ENCODE measurements at places on chromosomes 7 and 10.

DNA sequence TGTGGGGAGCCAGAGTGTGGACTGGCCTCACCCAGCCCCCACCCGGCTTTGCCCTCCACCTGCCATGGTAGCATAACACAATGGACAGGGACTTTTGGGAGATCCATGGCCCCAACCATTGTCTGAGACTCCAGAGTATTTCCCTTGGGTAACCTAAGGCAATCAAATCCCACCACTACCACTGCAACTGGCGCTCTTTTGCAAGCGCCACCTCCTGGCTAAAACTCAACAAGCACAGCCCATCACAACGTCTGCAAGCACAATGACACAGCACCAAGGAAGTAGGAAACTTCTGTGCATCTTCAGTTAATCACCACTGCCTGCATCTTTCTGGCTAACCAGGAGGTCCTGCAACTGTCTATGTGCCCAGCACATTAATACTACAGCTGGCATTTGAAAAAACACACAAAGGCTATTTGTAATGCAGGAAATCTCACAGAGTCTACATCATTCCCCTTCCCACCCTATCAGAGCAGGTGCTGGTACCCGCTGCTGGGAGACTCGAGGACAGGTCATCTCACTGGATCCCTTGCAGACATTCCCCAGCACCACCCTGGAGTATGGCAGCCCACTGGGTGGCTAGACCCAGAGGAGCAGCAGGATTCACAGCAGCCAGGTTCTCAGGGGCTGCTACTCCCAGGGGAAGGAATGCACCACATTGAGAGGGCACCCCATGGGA is 27.7 kb downstream of the ANKRD26 start:
- no peak overlapping the region for H3K27ac ChIP-seq
- DNase-seq: no peak
- H3K27me3 ChIP-seq: no peaks in the 10 kb centered on the region
- H3K4me1 ChIP-seq: no peaks in the 10 kb centered on the region

- no peak overlapping the region for H3K4me3 ChIP-seq
- no peaks in the 10 kb centered on the region for H3K36me3 ChIP-seq
- no peak overlapping the region for H3K27ac ChIP-seq
- H3K27me3 ChIP-seq: no peaks in the 10 kb centered on the region
These were observed 126.5 kb upstream of the VKORC1L1 start for GRCh38 chr7:65746398-65746669.

GRCh38 chr7:138932427-138932826 is 48.8 kb downstream of the KIAA1549 start:
- H3K4me1 ChIP-seq: peaks cover 13% of the 10 kb centered on the region
- no peaks in the 10 kb centered on the region for H3K27me3 ChIP-seq
- no peak for DNase-seq
- no peak overlapping the region for H3K4me3 ChIP-seq
- H3K36me3 ChIP-seq: no peaks in the 10 kb centered on the region
- no peak overlapping the region for H3K27ac ChIP-seq

DNA sequence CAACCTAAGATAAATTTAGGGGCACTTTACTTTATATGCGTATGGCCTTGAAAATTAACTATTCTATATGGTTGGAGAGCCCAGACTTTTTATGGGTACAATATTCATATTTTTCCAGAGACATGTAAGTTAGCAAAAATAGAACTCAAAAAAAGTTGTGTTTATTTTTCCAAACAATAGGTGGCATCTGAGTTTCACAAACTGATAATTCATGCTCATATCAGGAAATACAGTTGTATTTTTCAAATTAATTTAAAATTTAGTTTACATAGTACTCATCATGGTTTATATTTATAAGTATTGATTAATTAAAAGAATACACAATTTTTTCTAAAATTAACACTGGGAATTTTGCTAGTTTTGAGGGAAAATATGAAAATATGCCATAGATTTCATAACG is 34.6 kb downstream of the ANKRD7 start:
- H3K27me3 ChIP-seq: no peaks in the 10 kb centered on the region
- DNase-seq: no peak
- H3K27ac ChIP-seq: no peak overlapping the region
- no peaks in the 10 kb centered on the region for H3K36me3 ChIP-seq
- no peaks in the 10 kb centered on the region for H3K4me1 ChIP-seq

DNA sequence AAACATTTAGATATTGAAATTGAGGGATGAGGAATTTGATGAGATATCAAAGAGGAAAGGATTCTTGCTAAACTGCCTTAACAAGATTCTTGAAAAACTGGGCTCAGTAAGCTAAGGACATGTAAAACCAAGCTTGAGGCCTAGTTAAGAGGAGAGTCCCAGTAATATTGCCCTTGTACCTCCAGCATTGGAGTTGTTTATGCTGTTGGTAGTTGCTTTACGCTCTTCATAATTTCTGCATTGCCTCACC is 156.1 kb upstream of the TRIM24 start:
- H3K27me3 ChIP-seq: no peaks in the 10 kb centered on the region
- no peak for DNase-seq
- H3K27ac ChIP-seq: no peak overlapping the region
- no peaks in the 10 kb centered on the region for H3K36me3 ChIP-seq
- no peaks in the 10 kb centered on the region for H3K4me1 ChIP-seq

Measured in muscle of leg (tissue), 16 donors.